ENCODE measurements at places on chromosomes 16 and 17.

GRCh38 chr16:88782454-88783390 is 2.3 kb downstream of the PIEZO1 start:
- DNase-seq, result no peak

DNA sequence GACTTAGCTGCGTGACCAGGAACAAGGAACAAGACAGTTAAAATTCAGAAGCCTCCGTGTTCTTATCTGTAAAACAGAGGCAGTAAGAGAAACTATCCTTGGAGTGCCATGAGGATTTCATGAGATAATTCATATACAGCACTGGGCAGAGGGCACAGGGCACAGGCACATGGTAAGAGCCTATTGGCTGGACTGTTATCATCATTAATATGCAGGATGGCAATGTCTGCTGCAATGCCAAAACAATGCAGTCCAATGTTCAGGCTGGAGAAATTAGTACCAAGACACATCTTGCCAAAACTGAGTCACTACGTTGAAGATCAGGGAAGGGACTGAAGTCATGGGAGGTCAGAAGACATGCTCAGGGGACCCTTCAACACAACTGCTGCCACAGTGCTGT is 13.6 kb downstream of the CDRT4 start:
- no peak for DNase-seq

DNA sequence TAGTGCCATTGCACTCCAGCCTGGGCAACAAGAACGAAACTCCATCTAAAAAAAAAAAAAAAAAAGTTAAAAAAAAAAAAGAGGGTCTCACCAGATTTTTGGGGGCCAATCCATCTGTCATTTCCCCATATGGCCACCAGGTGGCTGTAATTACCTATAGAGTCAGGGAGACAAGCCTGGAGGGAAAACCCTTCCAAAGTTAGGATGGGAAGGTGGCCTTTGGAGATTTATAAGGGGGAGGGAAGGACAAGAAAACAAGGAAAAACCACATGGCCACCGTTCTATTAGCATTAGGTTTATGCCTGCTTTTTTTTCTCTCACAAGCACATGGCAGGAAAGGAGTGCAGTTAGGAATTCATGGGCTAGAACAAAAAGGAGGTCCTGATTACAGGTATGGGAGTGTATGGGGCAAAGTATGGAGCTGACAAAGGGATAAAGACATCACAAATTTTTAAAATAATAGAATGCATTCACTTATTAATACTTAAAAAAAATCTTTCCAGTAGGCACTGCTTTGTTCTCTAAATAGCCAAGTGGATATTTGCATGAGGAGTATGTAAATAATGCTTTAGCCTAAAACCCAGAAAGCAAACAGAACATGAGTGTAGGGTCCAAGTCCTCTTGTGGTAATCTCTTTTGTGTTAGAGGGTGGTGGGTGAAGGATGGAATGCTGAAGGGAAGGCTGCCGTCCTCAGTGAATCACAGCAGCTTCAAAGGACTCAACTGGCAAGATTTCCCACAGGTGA is 5.1 kb downstream of the CYB5D1 start:
- DNase-seq, result no peak

GRCh38 chr17:15298176-15298575 is 33.0 kb upstream of the PMP22 start:
- DNase-seq, result no peak

- DNase-seq, result no peak
These were observed 44.7 kb downstream of the CDH1 start for GRCh38 chr16:68781784-68782183.

- DNase-seq, result no peak
These were observed 624.3 kb downstream of the MAF start for GRCh38 chr16:78976212-78976611.

DNA sequence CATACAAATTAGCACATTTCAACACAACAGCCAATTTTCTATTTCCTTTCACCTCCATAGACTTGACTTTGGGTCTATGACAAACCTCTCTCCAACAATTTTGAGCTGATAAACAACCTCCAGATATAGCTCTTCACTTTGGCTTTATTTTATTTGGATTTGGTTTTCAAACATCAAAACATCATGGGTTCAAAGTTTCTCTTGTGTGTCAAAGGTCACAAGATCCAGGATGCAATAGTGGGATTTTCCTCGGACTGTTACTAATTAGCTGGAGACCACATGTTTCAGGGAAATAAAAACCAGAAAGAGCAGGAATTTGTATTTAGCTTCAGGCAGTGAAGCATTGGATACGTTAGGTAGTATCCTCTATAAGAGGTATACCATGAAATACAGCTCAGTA is 351.0 kb upstream of the SOX9 start:
- DNase-seq, result no peak

GRCh38 chr16:20865420-20866131 is 34.6 kb downstream of the DCUN1D3 start:
- DNase-seq, result no peak

GRCh38 chr17:78450696-78451345 is 72.4 kb downstream of the PGS1 start:
- DNase-seq, result no peak

DNA sequence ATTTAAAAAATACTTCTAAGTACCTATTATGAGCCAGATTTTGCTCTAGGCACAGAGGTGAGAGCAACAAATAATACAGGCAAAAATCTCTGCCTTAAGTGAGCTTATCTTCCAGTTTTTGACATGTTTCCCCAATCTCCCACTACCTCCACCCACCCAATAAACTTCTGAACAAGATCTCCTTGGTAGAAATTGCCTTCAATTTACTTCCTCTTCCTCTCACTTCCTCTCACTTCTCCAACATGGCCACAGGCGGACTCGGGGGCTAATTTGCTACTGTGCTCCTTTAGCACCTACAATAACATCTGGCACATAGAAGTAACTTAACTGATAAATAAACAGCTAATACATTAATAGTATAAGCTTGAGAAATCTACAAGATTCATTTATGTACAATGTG is 82.6 kb downstream of the CACNG1 start:
- no peak for DNase-seq

GRCh38 chr16:48366165-48367093 is 18.8 kb downstream of the SIAH1 start:
- DNase-seq, result no peak

DNA sequence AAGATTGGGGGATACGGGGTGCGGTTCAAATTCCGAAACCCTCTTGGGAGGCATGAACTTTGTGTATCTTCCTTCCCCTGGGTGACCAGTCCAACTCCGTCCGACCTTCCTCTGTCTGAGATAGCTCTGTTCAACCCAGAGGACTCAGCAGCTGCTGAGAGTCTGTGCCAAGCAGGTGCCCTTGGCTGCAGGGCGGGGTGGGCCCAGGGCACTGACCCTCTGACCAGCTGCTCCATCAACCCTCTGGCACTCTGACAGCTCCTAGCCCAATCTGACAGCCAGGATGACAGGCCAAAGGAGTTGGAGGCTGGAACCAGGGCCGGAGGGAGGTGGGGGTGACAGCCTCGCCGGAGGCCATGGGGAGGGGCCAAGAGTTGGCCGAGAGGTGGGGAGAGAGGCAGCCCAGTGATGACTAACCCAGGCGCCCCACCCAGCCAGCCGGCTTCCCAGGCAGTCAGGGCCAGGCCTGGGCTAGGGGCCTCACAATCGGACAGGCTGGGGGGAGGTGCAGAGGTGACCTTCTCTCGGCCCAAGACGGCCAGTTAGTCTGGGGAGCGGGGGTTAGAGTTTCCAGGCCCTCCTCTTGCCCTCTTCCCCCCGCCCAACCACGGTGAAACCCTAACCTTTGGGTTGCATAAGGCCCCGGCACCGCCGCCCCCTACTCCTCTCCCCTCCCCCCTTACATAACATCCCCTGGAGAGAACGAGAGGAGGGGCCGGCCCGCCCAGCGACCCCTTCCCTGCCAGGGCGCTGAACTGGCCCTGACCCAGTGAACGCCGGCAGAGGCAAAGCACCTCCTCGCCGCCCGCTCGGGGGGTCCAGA is 5.0 kb upstream of the TLCD2 start:
- DNase-seq, result no peak

- no peak for DNase-seq
These were observed 7.7 kb downstream of the BAIAP2 start for GRCh38 chr17:81042606-81043005.

- DNase-seq, result no peak
These were observed 664.9 kb downstream of the CDH8 start for GRCh38 chr16:61371388-61371787.

DNA sequence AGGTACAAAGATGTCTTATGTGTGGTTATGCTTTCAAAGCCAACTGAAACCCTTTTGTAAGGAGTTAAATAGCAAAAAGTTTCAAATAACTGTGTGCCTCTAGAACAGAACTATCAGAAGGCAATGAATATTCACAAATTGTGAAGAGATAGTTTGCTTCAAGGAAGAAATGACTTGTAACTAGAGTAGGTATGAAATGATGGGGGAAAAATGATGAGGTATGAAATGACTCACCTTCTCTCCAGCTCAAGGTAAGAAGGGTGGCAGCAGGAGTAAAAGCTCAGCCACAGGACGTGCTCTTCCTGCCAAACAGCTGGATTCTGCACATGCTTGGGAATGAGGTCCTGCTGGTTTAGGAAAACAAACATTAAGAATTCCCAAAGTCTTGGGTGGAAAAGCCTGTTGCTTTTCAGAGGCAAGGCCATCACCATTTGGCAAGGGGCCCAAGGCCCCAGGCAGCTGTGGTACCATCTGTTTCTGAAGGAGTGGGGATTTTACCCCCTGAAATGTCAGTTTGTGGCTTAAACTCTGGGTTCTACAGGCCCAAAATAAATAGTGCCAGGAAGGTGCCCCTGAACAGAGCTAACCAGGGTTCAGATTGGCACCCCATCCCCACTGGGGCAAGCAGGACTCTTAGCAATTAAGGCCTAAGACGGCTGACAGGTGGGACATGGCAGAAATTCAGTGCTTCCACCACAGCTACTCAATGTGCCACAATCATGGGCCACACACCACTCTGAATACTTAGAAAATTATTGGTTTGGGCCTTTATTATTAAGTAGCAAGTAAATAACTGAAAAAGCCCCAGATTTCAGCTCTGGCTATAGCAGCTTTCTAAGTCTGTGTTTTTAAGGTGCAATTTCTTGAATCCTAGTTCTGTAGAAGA is 13.3 kb downstream of the HERPUD1 start:
- no peak for DNase-seq

DNA sequence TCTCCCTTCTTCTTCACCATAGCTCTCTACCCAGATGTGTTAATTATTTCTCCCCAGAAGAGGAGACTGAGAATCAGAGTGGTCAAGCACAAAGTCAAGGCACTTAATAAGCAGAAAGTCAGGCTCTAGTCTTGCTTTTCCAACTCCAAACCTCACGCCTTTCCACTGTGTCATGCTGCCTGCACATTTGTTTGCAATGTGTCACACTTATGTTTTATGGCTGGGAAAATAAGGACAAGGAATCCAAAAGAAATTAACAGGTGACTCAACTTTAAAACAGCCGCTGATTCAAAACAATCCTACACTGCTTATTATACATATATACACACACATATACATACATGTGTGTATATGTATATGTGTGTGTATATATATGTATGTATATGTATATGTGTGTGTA is 255.7 kb upstream of the DYNLRB2 start:
- DNase-seq, result no peak

DNA sequence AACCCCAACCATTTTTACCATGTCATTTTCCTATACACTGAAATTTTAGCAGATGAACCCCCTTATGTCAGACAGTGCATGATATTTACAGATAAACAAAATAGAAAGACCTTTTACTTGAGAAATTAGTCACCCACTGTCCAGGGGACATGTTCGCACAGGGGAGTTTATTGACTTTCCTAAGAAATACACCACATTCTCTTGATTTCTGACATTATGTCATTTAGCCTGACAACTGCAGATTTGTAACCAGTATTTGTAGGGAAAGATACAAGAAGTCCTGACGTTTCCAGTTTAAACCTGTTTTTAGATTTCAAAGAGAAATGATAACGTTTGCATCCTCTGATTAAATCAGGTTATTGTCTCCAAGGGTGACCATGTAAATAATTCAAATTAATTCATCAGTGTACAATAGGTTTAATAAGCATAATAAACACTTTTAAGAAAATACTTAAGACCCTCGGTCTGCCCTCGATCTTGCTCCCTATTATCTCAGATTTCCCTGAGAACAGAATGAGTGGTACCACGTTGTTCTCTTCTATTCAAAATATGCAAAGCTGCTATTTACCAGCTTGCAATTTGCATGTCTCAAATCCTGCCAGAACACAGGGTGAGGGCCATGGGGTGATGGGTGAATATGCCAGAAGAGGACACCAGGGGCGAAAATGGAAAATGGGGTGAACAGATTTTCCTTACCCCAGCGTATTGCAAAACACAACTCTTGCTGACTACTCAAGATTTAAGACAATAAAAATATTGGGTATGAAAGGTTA is 2.1 kb upstream of the LYRM9 start:
- DNase-seq, result no peak

DNA sequence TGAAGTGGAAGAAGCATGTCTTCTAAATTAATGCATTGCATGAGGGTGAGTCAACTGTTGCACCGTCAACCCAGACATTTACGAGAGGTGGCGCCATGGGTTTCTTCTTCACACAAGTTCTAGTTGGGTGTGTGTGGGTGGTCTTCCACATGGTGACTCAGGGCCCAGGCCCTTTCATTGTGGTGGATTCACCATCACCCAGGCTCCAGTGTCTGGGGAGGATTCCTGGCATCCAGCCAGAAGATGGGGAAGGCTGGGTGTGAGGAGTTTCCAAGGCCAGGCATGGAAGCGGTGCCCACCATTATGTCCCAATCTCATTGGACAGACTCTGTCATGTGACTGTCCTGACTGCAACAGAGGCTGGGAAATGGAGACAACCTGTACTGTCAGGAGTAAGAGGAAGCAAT is 21.4 kb upstream of the JPH3 start:
- no peak for DNase-seq

- no peak for DNase-seq
These were observed 83.6 kb downstream of the C16orf78 start for GRCh38 chr16:49457196-49457595.

GRCh38 chr16:65998443-65998842 is 368.0 kb upstream of the CDH5 start:
- DNase-seq, result no peak

GRCh38 chr17:17857496-17857895 is 20.7 kb upstream of the SREBF1 start:
- no peak for DNase-seq

GRCh38 chr16:74757349-74757748 is 17.3 kb downstream of the FA2H start:
- no peak for DNase-seq

DNA sequence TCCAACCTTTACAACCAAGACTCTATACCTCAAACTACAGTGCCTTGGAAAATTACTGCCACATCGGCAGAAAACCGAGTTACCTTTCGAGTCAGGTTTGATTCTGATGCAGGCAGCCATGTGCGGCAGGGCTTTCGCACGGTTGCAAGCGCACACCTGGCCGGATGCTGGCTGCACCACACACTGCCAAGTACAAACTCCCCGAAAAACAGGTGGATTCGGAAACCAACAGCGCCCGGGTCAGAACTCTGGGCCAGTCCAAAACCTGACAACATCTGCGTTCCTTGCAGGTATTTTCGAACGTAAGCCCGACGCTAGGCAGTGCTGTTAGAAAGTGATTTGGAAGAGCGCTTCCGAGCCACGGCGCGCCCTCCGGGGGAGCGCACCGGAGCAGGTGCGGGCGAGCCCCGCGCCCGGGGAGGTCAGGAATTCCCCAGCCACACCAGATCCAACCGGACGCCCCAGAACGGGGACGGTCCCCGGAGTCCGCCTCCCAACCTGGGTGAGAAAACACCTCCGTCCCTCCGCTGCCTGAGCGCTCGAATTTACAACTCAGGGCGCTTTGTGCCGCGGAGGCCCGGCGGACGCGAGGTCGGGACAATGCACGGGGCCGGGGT is 1.2 kb downstream of the USP7 start:
- no peak for DNase-seq

GRCh38 chr16:70758786-70759185 is 42.2 kb downstream of the VAC14 start:
- no peak for DNase-seq

Measured in activated CD8-positive, alpha-beta memory T cell treated with anti-CD3 and anti-CD28 coated beads for 1 hour (primary cell).